ENCODE measurements at places on chromosomes 11 and 22.

DNA sequence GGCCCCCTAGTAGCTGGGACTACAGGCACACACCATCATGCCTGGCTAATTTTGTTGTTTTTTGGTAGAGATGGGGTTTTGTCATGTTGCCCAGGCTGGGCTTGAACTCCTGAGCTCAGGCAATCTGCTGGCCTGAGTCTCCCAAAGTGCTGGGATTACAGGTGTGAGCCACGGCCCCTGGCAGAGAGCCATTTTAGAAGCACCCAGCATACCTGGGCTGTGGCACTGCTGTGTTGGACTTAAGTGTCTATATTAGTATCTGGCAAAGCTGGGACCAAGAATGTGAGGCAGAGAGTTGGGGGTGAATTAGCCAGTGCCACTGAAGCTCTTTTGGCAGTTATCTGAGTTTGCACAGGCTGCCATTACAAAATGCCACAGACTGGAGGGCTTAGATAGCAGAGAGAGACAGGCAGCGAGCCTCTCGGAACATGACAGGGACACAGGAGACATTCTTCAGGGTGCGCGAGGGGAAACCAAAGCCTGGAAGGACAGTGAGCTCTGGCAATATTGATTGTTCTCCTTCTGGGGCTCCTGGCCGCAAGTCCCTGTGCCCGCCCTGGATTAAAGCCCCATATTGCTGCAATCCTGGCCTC lies 87.7 kb upstream of the ALX4 start:
- DNase-seq = no peak

GRCh38 chr11:19879307-19880087 lies 166.9 kb downstream of the NAV2 start:
- DNase-seq = no peak

GRCh38 chr11:433641-434040 lies 8.2 kb downstream of the ANO9 start:
- DNase-seq = no peak

GRCh38 chr11:132060567-132060966 lies 690.2 kb downstream of the NTM start:
- no peak for DNase-seq
